Stimulated activated CD4-positive, alpha-beta T cell treated with anti-CD3 and anti-CD28 coated beads, TNF-alpha, amount 100 ng/mL, for 1 hour (primary cell): ENCODE measurements at places on chromosomes 1 and 21.

GRCh38 chr1:75768016-75768415, 18.0 kb upstream of the RABGGTB start:
- no peak for DNase-seq

- DNase-seq: no peak
These were observed 2.3 kb downstream of the FCRLA start for GRCh38 chr1:161709373-161709772.

DNA sequence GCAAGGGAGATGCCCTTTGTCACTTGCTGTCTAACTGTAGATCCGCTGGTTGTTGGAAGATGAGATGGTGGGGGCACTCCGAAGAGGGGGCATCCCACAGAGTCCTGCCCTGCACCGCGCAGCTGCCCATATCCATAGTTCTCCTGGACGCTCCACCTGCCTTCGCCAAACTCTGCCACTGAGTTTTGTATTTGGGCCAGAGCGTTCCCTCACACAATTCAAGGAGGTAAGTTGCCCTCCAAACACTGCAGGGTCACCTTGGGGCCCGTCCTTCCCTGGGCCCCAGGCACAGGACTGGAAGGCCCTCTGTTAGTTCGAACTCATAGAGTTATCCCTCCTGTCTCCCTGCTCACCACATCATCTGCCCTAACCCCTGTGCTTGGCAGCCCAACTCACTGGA, 22.1 kb downstream of the HYI start:
- no peak for DNase-seq

DNA sequence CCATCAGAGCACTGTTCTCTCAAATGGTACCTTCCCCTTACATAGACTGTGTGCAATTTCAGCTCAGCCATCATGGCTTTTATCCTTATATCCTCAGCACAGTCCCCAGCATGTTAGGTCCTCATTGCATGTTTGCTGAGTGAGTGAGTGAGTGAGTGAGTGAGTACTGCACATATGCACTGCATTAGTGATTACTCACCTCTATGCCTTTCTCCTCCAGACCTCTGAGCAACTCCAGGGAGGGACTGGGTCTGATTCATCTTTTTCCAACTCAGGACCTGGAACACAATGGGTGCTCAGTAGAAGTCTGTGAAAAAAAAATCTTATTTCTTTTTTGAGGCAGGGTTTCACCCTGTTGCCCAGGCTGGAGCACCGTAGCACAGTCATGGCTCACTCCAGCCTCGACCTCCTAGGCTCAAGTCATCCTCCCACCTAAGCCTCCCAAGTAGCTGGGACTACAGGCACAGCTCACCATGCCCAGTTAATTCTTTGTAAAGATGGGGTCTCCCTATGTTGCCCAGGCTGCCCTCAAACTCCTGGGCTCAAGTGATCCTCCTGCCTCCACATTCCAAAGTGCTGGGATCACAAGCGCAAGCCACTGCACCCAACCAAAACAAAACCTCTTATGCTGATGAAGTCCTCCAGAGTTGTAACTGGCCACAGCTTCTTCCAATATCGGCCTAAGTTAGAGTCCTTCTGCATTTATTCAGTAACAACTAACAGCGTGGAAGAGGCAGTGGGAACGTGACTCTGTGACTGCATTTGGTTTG, 23.7 kb downstream of the RNU5D-1 start:
- DNase-seq: no peak

GRCh38 chr1:11741919-11742558, 6.1 kb downstream of the AGTRAP start:
- no peak for DNase-seq

- DNase-seq: no peak
These were observed 16.9 kb downstream of the MTF2 start for GRCh38 chr1:93095804-93096585.

- DNase-seq: no peak
These were observed 93.5 kb downstream of the AKT3 start for GRCh38 chr1:243756529-243756928.

GRCh38 chr1:160080381-160081100, 797 bp upstream of the KCNJ9 start:
- DNase-seq: no peak

DNA sequence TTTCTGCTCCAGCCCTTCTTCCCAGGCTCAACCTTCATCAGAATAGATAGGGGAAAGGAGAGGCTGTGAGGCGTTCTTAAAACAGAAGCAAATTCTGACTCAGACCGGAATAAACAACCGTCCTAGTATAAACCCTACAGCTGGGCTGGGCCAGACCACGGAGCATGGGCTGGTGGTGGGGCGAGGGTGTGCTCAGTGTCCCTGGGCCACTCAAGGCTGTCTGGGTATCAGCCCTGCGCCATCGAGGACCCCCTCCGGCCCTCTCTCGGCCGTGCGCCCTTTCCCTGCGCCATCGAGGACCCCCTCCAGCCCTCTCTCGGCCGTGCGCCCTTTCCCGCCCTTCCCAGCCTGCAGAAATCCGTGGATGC, 36.0 kb downstream of the CAPN2 start:
- no peak for DNase-seq

GRCh38 chr1:79982211-79982610, 975.7 kb upstream of the ADGRL4 start:
- no peak for DNase-seq

DNA sequence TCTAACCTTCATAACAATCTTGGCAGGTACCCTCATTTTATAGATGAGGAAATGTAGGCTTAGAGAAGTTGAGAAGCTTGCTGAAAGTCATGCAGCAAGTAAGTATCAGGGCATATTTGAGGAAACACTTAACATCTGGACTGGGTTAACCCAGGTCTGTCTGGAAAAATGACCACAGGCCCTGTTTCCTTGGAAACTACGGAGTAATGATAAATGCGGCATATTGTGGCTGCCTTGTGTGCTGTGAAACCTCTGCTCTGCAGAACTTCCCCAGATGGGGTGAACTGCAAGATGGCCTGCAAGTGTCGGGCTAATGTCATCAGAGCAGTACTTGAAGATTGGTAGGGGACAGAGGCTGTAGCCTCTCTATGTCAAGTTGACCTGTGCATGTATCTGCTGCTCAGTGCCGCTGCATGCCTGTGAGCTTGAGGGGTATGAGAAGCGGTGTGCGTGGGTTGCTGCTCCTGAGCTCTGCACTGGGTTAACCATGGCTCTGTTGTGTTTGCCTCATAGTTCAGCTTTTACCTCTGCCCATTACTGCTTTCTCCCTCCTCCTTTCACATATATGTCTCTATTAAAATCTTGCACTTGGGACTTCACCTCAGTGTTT, 83.1 kb downstream of the WDR3 start:
- DNase-seq: no peak

GRCh38 chr1:48876330-48876785, 99.7 kb upstream of the BEND5 start:
- DNase-seq: no peak

DNA sequence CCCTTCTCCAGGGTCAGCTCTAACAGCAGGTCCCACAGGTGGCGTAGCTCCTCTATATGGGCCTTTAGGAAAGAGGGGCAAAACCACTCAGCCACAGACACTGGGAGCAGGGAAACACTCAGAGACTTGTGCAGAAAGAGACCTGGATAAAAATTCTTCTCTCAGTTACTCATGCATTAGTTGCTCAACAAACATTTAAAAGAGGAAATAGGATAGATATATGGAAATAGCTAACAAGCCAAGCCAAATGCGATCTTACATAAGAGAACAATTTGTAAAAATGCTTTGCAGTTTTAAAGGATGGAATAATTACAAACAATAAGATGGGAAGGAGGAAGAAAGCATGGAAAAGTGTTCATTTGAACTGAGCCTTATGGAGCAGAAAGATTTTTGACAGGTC, 4.9 kb downstream of the SPTA1 start:
- no peak for DNase-seq

- DNase-seq: no peak
These were observed 81.8 kb downstream of the PBX1 start for GRCh38 chr1:164640686-164641352.

DNA sequence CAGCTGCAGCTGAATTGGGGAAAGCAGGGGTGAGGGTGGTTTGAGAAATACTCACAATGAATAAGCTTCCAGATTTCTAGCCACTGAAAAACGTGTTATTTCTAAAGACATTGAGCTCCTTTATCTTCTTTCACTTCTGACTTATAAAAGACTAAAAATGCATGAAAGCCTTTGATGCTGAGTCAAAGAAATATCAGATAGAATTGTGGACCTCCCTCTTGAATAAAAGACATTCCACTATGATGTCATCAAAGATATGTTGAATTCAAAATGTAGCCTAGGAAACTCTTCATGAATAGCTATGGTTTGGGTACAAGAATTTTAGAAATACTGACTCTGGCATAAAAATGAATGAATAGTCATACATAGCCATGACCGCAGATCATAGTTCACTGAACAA, 44.7 kb upstream of the COL24A1 start:
- DNase-seq: no peak

DNA sequence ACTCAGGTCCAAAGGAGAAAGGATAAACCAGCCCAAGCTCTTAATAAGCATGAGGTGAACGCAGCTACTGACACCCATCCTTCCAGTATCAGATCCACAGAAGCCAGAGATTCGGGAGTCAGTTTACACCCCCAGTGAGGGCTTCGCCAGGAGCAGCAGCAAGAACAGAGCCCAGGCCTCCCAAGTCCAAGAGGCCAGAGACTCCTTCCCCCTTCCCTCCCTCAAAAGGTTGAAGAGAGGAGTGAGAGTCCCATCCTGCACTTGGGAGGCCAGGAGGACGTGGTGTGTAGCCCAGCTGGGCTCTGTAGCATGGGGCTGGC, 72.8 kb downstream of the MRPL37 start:
- DNase-seq: no peak

DNA sequence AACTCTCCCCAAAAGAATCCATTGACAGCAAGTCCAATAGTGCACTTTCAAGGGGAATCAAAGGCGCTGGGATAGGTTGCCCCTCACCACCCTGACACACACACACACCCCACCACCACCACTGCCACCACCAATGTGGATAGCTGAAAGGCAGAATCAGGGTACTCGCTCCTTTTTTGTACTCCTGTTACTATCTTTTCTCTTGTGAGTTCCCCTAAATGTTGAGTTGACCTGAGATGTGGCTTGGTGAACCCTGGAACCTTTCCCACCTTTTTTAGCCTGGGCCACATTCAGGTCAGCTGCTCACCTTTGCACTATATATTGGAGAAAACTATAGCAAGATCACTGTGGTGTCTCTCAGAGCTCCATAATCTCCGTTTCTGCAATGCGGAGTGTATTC, 3.9 kb downstream of the S100A8 start:
- no peak for DNase-seq

GRCh38 chr1:179043266-179043665, 17.6 kb downstream of the FAM20B start:
- no peak for DNase-seq

DNA sequence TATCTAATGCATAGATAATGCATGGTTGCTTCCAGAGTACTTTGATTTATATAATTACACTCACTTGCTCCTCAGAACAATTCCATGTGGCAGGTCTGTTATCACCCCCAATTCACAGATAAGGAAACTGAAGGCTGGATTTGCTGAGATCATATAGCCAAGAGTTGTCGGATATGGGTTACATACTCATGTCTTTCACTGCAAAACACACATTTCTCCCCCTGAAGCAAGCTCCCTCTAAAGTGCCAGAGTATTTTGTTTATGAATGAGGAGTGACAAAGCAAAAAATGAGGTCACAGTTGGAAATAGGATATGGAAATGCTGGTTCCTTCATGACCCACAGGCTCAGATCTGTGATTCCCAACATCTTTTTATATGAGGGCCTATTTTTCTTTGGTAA, 134.2 kb downstream of the ROR1 start:
- no peak for DNase-seq

GRCh38 chr1:205232127-205232820, 4.5 kb downstream of the TMCC2 start:
- DNase-seq: no peak

DNA sequence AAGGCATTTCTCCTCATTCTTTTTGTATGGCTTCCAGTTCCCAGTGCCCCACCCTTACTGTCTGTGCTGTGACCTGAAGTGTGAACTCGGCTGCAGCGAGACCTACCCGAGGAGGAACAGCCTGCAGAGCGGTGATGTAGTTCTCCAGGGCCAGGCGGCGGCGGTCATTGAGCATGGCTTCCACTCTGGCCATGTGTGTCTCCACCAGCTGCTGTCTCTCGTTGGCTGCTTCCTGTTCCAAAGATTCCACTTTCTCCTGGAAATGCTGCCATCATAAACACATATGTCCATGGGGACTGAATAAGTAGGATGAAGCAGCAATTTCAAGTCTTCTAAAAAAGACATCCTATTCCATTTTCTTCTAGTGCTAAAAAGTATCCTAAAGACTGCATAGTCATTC, 195.6 kb downstream of the APP start:
- DNase-seq: no peak

- DNase-seq: no peak
These were observed 136.0 kb downstream of the LTN1 start for GRCh38 chr21:28856588-28857250.

DNA sequence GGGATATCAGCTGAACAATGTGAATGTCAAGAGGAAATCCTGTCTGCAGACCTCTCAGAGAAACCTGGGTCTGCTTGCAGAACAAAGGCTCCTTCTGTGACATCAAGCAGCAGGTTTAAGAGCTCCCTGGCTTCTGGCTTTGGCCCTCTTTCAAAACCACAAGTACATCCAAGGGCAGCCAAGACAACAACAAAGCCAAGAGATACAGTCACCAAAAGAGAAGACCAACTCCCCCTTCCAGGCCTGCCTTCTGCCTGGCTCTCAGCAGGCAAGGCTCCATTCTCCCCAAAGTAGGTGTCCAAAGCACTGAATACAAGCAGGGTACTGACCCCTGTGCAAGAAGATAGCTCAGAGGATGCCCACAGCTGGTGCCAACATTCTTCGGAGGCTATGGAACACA, 11.5 kb downstream of the BCAR3 start:
- DNase-seq: no peak

- no peak for DNase-seq
These were observed 49.9 kb downstream of the CBS start for GRCh38 chr21:43025636-43026180.

DNA sequence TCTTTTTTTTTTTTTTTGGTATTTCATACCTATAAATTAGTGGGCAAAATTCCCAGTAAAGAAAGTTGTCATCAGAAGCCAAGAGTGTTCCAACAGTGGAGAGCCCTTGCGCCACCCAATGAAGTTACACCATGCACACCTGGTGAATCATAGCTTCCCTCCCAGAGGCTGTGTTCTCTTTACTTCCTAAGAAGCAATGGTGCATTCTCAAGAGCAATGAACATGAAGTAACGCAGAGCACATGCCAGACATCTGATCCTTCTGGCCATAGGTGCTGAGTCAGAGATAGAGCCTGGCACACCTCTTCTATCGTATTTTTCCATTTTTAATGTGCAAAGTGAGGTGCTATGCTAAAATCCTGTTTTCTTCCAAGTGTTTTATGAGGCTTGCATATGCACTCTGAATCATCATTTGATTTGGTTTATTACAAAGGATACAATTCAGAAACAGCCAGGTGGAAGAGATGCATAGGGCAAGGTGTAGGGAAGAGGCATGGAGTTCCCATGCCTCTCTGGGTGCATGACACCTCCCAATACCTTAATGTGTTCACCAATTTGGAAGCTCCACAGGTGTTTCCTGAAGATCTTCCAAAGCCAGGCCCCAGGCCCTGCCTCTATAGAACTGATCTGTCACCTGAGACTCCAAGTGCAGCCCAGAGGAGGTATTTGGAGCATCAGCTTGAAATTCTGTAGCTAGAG, 408.0 kb downstream of the SIPA1L2 start:
- no peak for DNase-seq

GRCh38 chr1:231724876-231725647, 98.5 kb downstream of the DISC1 start:
- DNase-seq: no peak
